ENCODE measurements at places on chromosomes 1 and 21.

DNA sequence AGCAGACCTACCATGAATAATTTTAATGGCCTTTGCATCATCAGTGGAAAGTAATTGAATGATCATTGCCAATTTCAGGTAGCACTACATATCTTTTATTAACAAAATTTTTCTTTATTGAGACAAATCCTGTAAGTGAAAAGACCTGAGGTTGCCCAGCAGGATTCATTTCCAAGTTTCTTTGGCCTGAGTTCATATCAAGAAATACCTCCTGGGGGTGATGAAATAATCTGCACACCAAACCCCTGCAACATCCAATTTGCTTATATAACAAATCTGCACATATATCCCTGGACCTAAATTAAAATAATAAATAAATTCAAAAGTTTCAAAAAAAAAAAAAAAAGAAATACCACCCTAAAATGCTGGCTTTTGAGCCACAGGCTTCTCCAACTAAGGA is 27.3 kb upstream of the ZNF281 start:
- DNase-seq = no peak

- no peak for DNase-seq
Measured at GRCh38 chr1:226201029-226201593, 14.6 kb upstream of the ACBD3 start.

GRCh38 chr21:44414291-44415072 is 40.8 kb upstream of the LRRC3 start:
- DNase-seq = no peak

DNA sequence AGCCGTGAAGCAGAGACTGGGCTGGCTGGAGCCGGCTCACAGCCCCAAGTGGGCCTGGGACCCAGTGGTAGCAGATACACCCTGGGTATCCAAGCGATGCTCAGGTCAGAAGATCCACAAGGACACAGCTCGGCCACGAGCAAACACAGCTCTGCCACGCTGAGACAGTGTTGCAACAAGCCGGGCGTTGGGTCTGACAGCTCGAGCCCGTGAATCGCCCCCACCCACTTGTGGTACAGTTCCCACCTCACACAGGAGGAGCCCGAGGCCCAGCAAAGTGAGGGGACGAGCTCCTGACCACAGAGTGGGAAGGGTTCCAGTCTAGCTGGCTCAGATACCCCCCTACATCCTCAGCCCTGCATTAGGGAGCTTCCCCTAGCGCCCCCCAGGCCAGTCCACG is 8.9 kb upstream of the PRKCZ start:
- DNase-seq = no peak

DNA sequence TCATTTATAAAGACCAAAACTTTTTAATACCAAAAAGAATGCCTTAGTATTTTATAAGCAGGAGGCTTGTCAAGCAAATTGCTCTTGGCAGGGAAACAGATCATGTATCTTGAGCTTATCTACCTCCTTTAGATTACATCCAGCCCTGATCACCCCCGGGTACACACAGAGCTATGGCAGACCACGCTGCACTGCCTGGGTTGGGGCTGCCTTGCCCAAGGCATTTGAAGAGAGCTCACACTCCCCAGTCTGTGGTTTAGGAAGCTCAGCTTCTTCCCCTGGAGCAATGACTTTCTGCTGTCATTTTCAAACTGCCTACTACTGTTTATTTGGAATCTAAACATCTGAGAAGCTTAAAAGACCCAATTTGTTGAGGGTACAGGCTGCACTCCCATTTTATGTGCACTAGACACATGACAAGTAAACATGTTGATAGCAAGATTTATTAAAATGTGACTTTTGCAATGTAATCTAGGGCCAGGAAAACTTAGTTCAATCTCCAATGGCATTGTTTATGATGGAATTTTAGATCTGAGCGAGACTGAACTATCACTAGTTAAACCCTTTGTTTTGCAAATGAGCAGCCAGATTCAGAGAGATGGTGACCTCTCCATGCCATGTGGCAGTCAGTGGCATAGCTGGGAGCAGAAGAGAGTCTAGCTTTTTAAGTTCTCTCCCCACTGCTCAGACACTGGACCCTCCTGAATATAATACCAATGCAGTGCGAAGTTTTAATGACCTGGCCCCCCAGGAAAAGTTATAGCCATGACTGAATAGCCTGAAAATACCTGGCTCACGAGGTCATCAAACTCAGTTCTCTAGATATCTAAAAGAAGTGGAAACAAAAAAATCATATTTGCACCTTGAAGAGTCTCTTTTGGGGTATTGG is 214.9 kb downstream of the HLX start:
- DNase-seq = no peak
